ENCODE measurements at places on chromosomes 4 and X.

GRCh38 chr4:28548136-28548535 is 1687.5 kb downstream of the STIM2 start:
- no peak for DNase-seq
- no peaks in the 10 kb centered on the region for H3K4me1 ChIP-seq
- no peak overlapping the region for H3K27ac ChIP-seq
- H3K36me3 ChIP-seq: no peaks in the 10 kb centered on the region
- no peak overlapping the region for H3K4me3 ChIP-seq

DNA sequence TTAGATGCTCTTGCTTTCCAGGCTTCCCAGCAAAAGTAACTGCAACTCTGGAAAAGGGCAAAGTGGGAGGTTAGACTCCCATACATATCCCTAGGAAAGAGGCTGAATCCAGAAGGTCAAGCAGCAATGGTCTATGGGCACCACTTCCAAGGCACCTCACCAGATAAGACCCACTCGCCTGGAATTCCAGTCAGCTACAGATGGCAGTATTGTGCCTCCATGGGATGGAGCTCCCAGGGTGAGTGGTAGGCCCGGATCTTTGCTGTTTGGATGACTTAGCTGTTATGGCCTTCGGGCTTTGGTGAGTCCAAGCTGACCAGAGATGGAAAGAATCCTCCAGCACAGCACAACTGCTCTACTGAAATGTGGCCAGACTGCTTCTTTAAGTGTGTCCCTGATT is 688.0 kb downstream of the PCDH19 start:
- no peak overlapping the region for H3K27ac ChIP-seq
- no peak for DNase-seq
- H3K4me3 ChIP-seq: no peak overlapping the region
- H3K4me1 ChIP-seq: no peaks in the 10 kb centered on the region
- H3K36me3 ChIP-seq: no peaks in the 10 kb centered on the region

GRCh38 chrX:140342410-140342809 is 162.5 kb downstream of the SOX3 start:
- no peak overlapping the region for H3K27ac ChIP-seq
- no peaks in the 10 kb centered on the region for H3K27me3 ChIP-seq
- no peak overlapping the region for H3K4me3 ChIP-seq
- no peaks in the 10 kb centered on the region for H3K4me1 ChIP-seq

DNA sequence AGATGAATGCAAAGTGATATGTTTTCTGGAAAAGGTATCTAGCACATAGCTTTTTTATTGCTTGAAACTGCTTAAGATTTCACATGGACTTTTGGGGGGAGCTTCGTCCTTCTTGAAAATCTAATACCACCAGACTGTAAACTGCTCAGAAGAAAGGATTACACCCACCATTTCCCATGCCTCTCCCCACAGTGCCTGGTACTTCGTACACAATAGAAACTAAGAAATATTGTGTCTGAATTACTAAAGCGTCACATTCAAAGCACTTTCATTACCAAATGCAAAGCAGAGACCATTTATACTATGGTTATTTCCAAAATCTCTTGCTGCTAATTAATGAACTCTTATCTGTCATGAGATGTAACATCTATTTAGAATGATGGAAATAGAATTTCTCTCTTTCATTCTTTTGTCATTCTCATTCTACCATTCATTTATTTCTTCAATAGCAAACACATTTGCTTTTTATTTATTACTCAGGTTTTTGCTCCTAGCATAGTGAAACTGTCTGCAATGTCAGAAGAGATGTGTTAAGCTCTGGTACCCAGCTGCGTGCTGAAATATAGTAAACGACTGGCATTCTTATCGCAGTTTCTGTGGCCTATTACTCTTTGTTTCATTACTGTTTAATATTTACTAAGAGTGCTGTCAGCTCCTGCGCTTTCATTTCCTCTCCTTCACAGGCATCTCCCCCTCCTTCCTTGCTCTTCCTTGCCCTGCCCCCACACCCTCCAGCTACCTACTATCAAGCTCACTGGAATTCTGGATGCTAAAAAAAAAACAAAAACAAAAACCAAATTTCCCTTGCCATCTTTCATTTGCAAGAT is 51.4 kb upstream of the RAPGEF2 start:
- no peaks in the 10 kb centered on the region for H3K36me3 ChIP-seq
- H3K4me3 ChIP-seq: no peak overlapping the region
- H3K27me3 ChIP-seq: peaks cover 47% of the 10 kb centered on the region
- no peak for DNase-seq
- peaks cover 28% of the 10 kb centered on the region for H3K4me1 ChIP-seq

- peaks cover 6% of the 10 kb centered on the region for H3K4me1 ChIP-seq
- H3K4me3 ChIP-seq: no peak overlapping the region
- DNase-seq: no peak
- H3K36me3 ChIP-seq: no peaks in the 10 kb centered on the region
- H3K27me3 ChIP-seq: peaks cover 4% of the 10 kb centered on the region
These were observed 352.4 kb downstream of the CAMK2D start for GRCh38 chr4:113409181-113409580.

GRCh38 chrX:123088331-123088730 is 95.7 kb upstream of the GRIA3 start:
- no peaks in the 10 kb centered on the region for H3K4me1 ChIP-seq
- DNase-seq: no peak
- no peak overlapping the region for H3K27ac ChIP-seq
- no peaks in the 10 kb centered on the region for H3K36me3 ChIP-seq
- H3K4me3 ChIP-seq: no peak overlapping the region

GRCh38 chr4:3433138-3433869 is 8.5 kb upstream of the HGFAC start:
- no peak overlapping the region for H3K4me3 ChIP-seq
- no peaks in the 10 kb centered on the region for H3K36me3 ChIP-seq
- H3K27me3 ChIP-seq: no peaks in the 10 kb centered on the region
- DNase-seq: no peak
- no peaks in the 10 kb centered on the region for H3K4me1 ChIP-seq
- H3K27ac ChIP-seq: no peak overlapping the region

- no peak for DNase-seq
- H3K27me3 ChIP-seq: no peaks in the 10 kb centered on the region
- H3K4me3 ChIP-seq: no peak overlapping the region
- H3K27ac ChIP-seq: no peak overlapping the region
These were observed 101.0 kb downstream of the ATP11C start for GRCh38 chrX:139831675-139832456.
